ENCODE measurements at places on chromosomes 7 and 10.
A peak's percentile ranks its signal among the peaks of the same experiment; 100 is the strongest.

- DNase-seq = no peak
Measured at GRCh38 chr10:33252794-33253203, 81.7 kb downstream of the NRP1 start.

DNA sequence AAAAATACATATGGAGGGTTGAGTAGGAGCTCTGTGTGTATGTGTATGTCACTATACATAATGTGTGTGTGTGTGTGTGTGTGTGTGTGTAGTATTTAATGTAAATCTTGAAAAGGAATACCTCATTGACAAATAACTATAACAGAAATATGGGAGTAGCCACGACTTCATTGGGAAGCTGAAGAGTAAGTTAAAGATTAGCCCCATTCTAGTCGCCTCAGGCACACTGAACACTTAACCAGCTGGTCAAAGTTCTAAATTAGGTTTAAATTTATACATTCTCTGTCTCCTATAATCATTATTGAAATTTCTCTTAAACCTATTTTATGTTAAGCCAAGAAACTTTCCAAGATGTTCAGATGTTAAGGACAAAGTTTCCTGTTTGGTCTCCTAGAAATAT, 45.3 kb downstream of the FAM13C start:
- DNase-seq = no peak

GRCh38 chr7:111855161-111855841, 293.0 kb upstream of the IMMP2L start:
- DNase-seq = no peak

GRCh38 chr7:5421714-5422395, 1.8 kb downstream of the TNRC18 start:
- DNase-seq = peak; percentile 54

- no peak for DNase-seq
Measured at GRCh38 chr7:47153576-47153975, 428.3 kb downstream of the TNS3 start.

- no peak for DNase-seq
Measured at GRCh38 chr7:27175626-27176523, 1.8 kb upstream of the HOXA10 start.

GRCh38 chr7:901388-902154, 25.2 kb downstream of the GET4 start:
- peak; percentile 66 for DNase-seq

- no peak for DNase-seq
Measured at GRCh38 chr10:9362721-9363120, 1308.2 kb downstream of the GATA3 start.

DNA sequence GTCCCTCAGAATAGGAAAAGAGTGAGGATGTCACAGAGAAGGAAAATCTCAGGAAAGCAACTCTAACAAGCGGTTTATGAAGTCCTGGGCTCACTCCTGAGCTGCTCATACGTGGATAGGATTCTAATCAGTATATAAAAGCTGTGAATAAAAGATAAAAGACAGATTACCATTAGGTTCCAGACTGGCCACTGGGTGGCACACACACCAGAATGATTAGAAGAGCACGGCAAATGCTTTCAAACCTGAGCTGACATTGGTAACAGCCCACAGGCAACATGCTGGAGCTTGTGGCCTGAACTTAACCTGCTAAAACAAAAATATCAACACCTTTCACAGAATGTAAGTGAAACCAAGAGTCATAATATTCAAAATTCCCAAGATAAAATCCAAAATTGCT, 370.8 kb downstream of the GRID1 start:
- DNase-seq = no peak

DNA sequence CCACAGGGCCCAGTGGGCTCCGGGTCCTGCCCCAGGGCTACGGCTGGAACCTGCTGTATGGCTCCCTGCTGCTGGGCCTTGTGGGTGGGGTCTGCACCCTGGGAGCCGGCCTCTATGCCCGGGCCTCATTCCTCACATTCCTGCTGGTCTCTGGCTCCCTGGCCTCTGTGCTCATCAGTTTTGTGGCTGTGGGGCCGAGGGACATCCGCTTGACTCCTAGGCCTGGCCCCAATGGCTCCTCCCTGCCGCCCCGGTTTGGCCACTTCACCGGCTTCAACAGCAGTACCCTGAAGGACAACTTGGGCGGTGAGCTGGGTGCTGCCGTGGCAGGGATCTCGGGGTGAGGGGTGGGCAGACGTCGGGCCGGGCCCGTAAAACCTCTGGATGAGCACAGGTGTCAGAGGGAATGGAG, 4.4 kb downstream of the SLC12A9 start:
- no peak for DNase-seq

- DNase-seq = no peak
Measured at GRCh38 chr7:26369593-26369992, 77.9 kb downstream of the SNX10 start.

DNA sequence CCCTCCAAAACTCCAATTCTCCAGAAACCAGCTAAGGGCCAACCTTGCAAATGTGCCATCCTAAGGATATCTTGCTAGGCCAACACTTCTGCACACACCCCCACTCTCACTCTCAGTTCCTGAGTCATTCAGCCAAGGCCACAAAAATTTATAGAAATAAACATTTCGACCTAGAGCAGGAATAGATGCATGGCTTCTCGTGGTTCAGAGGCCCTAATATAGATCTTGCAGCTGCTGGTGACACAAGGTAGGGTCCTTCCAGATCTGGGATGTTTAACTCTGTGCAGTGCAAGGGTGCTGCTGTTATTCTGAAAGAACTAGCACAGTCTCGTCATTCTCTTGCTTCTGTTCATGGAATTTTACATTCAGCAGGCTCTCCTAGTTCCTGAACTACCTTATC, 369.3 kb downstream of the CALN1 start:
- DNase-seq = no peak

GRCh38 chr10:677750-678661, 11.5 kb downstream of the DIP2C start:
- peak; percentile 72 for DNase-seq

DNA sequence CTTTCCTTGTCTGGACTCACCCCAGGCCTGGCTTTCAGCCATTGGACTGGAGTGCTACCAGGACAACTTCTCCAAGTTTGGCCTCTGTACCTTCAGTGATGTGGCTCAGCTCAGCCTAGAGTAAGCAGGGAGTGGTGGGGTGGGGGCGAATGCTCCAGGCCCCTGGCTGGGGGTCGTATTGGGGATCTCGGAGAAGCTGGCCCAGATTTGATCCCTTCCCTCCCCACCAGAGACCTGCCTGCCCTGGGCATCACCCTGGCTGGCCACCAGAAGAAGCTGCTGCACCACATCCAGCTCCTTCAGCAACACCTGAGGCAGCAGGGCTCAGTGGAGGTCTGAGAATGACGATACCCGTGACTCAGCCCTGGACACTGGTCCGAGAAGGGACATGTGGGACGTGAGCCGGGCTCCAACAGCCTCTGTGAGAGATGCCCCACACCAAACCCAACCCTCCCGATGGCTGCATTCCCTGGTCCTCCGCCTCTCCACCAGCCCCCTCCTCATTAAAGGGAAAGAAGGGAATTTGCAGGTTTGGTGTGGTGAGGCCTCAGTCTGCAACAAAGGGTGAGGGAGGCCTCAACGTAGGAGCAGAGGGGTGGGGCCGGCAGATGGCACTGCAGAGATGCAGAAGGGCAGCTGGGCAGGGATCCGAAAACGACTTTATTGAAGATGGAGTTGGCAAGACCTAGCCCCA, 14.8 kb downstream of the TRPV6 start:
- DNase-seq = no peak

DNA sequence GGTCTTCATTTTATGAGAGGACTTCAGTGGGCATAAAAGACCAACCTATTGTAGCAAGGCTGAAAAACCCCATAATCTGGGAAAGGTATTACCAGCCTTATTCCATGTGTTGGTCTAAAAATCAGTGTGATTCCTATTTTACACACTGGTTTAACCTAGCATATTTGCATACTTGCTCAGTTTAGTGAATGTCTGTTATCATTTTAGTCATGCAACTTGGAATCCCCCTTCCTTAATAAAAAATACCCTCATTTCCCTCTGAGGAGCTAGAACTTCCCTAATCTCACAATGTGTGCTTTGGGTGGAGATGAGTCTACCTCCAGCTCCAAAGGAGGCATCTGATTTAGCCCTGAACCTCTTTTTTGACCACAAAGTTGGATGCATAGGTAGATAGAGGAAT, 312.8 kb upstream of the SORCS1 start:
- no peak for DNase-seq

GRCh38 chr7:130650611-130651120, 17.9 kb downstream of the COPG2 start:
- DNase-seq = no peak

DNA sequence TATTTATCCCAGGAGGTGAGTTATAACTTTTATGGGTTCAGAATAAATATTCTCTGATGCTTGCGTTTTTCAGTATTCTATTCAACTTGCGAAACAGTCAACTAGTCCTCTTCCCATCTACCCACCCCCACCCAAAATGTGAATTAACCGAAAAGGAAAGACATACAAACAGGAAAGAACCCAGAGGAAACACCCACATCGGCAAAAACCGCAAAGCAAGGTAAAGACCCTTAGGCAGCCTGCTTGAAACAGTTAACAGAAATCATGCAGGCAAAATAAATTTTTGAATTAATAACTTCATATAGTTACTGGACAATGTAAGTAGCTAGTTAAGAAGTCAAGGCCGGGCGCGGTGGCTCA, 5.4 kb downstream of the ZC3HAV1 start:
- no peak for DNase-seq

DNA sequence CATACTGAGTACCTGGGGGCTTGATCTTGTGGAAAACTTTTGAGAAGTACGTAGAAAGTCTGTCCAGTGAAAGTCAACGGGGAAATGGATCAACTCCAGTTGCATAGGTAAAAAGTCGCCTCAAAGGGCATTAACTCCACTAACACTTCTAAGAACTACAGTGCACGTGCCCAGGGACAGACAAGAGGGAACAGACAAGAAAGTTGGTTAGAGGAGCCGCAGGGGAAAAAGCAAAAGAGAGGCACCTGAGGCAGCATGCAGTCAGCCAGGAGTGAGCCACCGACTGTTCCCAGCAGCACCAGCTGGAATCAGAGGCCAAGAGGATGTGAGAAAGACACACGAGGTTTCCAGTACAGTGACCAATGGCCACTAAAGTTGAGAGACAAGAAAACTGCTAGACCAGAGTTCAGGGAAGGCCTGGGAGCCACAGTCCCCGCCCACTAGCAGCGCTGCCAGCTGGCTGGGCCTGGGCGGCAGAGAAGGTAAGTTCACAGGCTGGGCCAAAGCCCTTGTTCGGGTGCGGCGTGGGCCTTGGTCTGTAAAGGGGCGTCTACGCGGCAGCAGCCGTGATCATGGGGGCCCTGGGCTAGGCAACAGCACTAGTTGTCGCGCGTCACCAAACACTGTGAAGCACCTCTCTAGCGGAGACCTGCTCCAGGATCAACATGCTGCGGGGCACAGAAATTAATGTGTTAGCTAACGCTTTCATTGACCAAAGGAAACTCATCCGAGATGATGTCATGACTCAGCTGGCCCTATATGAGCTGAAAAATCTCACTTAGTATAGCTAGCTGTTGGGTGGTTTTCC, 14.0 kb downstream of the ITGB1 start:
- no peak for DNase-seq

GRCh38 chr10:96395931-96396877, 37.4 kb upstream of the OPALIN start:
- DNase-seq = peak; percentile 93

- peak; percentile 52 for DNase-seq
Measured at GRCh38 chr10:129838794-129839193, 125.3 kb downstream of the EBF3 start.

DNA sequence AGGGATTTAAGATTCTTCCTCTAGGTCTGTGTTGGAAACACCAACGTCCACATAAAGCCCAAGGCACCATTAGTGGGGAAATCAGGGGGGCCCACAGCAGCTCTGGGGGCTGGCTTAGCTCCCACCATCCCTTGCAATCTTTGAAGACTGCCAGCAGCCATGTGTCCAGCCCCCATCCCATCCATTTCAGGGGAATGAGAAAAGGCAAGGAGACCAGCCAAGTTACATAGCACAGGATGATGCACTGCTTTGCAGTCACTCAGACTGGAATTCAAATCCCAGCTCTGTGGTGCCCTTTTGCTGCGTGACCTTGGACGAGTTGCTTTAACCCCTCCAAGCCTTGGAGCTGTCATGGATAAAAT, 108.9 kb upstream of the ZMIZ1 start:
- DNase-seq = no peak

- DNase-seq = no peak
Measured at GRCh38 chr7:111138586-111138985, 47.7 kb downstream of the LRRN3 start.

DNA sequence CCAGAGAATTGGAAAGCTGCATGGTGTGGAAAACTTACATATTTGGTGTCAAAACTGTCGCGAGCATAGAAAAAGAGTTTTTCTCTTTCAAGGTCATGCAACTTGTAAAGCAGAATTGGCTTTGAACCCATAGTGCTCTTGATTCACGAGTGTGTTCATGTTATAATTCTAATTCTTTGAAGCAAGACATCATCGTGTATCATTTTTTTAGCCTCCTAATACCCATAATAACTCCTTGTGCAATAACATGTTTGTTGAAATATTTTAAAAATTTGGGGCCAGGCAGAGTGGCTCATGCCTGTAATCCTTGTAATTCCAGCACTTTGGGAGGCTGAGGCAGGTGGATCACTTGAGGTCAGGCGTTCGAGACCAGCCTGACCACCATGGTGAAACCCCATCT, 4.2 kb downstream of the CCL24 start:
- DNase-seq = no peak

DNA sequence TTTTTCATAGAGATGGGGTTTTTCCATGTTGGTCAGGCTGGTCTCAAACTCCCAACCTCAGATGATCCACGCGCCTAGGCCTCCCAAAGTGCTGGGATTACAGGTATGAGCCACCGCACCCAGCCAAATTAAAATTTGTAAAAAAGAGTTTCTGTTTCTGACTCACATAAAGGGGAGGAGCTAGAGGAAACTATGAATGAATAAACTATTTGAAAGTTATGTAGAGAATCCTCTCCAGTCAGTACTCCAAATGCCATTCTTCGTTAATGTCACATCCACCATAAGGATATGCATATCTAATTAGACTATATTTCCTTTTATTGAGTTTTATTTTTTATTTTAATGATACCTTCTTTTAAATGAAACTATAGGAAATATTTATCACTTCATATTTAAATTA, 52.6 kb downstream of the MBL2 start:
- no peak for DNase-seq

DNA sequence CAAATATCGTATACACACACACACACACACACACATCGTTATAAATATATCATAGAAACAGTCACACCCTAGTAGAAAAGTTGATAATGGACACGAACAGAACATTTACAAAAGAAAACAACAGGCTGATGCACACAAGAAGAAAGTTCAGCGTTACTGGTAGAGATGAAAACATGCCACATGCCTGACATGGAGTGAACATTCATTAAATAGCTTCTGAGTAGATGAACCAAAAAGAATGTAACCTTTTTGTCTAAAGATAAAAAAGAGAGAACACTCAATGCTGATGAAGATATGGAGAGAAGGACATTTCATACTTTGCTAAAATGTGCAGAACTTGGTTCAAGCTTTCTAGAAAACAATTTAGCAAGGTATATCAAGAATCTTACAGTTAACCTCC, 173.4 kb upstream of the KLF14 start:
- no peak for DNase-seq
